ENCODE measurements at places on chromosomes 12 and 14. TPM values are rescaled to one million over a fixed set of nuclear protein-coding genes. Genes with fewer than 3 reads are reported as not detected.

DNA sequence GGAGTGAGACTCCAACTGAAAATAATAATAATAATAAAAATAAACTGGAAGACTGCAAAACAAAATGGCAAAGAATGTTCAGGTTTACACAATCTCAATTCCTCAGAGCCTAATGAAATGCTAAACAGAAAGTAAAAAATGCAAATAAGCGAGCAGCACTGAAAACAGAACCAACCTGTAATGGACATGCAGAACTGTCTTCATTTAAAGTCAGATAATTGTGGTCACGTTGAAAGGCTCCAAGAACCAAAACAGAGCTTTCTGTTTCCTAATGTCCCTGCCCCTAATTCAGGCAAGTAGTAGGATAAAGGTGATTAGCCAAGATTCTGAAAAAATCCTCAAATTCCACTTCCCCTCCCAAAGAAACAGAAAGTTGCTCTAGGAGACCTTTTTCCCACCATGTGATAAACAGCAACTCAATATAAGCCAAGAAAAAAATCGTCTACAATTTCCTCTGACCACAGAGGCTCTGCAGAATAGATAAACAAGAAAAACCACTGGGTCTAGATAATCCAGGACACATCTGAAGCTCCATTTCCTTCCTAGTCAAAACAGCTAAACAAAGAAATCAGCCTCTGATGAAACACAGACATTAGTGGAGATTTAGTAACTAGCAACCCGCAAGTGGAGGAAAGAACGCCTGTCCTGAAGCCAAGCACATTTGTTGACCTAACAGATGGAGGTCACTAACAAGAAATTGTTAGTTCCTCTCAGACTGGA is 3.0 kb downstream of the MIS18BP1 start:
- peak overlapping the region; percentile 87 for H3K27ac ChIP-seq
- no peak overlapping the region for H3K4me3 ChIP-seq
- peak; percentile 21 for DNase-seq
- H3K36me3 ChIP-seq, result no peaks in the 10 kb centered on the region
- H3K4me1 ChIP-seq, result peaks cover 43% of the 10 kb centered on the region

DNA sequence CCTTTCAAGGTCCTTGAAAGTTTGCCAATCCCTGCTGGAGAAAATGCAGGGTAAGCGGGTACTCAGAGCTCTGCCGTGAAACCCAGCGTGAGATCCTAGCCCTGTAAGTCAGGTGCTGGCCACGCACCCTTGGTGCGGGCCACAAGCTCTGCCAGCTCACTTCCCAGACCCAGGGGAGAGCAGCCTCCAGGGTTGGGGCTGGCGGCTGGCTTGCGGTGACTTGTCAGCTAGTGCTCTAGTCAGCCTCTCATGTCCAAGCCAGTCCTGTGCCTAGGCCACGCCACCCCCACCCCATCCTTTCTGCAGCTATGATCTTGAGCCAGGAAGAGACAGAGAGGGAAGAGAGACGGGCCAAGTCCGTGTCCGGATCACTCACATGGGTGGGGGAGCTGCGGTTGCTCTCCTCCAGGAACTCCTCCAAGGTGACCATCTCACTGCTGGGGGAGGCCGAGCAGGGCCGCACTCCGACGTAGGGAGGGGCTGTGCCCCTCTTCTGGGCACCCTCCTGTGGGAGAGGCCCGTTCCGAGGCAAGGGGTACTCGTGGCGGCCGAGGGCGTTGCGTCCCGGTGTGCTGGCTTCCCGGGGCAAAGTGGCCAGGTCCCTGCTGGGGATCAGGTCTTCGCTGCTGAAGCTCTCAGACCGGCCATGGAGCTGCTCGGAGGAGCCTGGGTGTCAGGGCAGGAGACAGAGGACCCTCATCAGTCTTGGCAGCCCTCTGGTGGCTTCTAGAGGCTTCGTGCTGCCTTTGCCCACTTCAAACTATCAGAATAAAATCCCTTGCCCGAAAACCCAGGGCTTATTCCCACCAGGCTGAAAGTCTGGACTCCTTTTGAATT is 33.3 kb upstream of the GPR68 start:
- no peaks in the 10 kb centered on the region for H3K36me3 ChIP-seq
- H3K4me1 ChIP-seq, result no peaks in the 10 kb centered on the region
- no peak overlapping the region for H3K4me3 ChIP-seq

FAM90A1 gene
- not detected for total RNA-seq

NOVA1 gene
- 2.5 TPM for total RNA-seq
